Suppressor macrophage treated with lipopolysaccharide for 4 hours (primary cell): ENCODE measurements at places on chromosomes 7 and 10.

DNA sequence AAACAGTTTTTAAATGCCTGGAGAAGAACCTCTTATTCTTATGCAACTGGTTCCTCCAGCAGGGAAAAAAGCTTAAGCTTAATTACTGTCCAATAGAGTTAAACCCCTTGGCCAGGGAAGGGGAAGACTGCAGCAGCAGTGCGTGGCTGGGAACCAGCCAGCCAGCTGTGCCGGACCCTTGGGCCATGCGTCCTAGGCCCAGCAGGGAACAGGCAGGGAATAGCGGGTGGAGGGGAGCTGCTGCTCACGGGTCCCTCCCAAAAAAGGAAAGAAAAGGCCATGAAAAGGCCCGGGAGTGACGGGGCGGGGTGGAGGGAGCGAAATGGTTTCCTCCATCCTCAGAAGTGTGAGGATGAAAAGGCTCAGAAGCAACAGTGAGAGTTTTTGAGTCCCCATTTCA lies 35.2 kb upstream of the HECW1 start:
- DNase-seq = no peak

GRCh38 chr7:15554081-15554480 lies 7.7 kb downstream of the AGMO start:
- no peak for DNase-seq

DNA sequence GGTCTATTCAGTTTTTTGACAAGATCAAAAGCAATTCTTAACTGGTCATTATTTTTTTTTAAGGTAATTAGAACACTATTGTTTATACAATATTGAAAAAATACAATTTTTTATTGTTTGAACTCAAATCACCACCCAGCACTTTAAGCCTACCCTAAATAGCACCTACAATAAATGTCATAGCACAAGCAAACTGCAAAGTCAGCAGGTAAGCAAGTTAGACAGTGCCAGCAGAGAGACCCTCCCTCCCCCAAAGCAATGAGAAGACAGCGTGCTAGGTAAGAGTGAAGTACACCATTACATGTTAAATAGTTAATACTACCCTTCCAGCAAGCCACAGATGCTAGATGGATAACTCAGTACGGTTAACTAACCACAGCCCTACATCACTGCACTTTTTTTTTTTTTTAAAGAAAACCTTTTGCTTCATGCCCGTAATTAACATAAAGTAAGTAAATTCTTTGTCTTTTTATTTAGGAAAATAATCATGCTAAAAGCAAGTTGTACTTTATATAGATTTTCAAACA lies 120.0 kb downstream of the UBE2H start:
- no peak for DNase-seq

DNA sequence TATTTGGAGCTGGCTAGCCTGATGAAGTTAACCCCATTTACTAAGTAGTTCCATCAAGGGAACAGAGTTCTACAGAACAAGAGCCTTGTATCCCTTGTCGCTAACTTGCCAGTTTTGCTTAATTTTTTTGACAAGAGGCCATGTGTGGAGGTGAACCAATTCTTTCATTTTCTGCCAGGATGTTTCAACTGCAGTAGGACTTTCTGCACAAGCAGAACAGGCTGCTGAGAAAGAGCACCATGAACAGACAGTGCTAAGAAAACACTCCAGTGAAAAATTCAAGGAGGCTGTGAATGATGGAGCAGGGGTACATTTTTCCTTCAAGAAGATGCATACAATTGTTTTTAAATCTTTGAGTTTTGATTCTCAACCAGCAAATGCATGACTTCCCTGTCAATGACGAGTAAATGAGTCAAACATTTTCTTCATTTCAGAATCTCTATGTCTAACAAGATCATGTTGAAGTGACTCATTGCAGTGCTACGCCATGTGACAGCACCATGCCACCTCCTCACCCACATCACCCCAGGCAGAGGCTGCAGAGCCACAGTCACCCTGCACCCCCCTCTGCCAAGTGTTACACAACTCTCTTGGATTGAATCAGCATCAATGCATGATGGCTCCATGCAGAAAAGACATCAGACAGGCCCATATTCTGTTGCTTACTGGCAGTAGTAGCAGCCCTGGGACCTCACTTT lies 193.1 kb downstream of the COBL start:
- DNase-seq = peak; percentile 95

DNA sequence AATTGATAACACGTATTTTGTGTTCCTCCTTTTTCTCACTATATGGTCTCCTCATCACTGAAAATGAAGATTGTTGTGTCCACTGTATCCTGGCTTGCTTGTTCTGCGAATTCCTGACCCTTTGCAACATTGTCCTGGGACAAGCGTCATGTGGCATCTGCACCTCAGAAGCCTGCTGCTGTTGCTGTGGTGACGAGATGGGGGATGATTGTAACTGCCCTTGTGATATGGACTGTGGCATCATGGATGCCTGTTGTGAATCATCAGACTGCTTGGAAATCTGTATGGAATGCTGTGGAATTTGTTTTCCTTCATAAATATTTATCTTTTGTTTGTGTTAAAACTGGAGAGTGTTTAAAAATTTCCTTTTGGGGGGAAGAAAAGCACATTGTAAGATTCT lies 93.7 kb downstream of the MDFIC start:
- DNase-seq = no peak

DNA sequence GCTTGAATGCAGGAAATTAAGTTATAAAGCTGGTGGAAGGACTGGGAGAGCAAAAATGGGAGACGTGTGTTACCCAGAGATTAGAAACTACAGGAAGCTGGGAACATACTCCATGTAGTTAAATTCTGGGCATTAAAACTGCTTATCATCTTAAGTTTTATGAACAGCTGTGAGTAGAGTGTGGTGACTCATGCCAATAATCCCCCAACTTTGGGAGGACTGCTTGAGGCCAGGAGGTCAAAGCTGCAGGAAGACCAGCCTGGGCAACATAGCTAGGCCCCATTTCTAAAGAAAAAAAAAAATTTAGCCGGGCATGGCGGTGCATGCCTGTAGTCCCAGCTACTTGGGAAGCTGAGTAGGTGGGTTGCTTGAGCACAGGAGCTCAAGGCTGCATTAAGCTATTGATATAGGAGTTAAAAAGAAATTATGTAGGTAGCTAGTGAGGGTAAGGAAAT lies 56.2 kb upstream of the SEPHS1 start:
- DNase-seq = no peak

DNA sequence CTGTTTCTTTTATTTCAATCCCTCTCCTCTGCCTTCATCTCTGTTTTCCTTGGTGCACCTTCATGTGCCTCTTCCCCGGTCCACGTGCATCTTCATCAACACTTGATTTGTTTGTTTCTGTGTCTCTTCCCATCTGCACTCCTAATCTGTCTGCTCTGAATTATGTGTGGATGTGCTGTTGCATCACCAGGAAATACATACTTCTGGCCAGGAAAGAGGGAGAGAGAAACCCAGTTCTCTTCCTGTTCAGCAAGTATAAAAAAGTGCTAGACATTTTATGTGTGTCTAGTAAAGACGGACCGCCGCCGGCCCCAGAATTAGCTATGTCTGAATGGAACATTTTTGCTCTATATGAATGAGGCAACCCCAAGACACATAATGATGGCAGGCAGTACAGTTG lies 93.8 kb downstream of the CALD1 start:
- DNase-seq = no peak

- no peak for DNase-seq
Observed at GRCh38 chr7:158958618-158959017, 102.3 kb downstream of the DYNC2I1 start.

- peak; percentile 62 for DNase-seq
Observed at GRCh38 chr10:103763374-103764202, 91.8 kb downstream of the SH3PXD2A start.

DNA sequence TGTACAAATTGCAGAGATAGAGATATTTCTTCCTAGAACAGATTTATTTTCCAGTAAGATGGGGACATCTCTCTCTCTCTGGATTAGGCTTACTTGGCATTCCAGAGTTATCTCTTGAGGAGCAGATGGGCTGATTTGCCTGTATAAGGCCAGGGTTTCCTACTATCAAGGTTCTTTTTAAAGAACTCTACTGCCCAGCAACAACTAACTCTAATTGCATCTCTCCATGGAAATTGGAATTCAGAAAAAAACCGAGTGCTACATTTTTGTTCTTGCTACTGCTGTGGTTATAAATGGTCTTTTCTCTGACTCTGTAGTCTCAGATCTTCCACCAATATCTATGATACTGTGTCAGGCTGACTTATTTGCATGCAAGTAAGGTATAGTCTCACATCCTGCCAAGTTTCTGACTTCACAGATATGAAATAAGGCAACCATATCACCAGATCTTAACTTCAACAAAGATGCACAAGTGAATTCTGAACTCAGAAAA lies 161.1 kb downstream of the CRPPA start:
- DNase-seq = no peak

GRCh38 chr10:132971448-132972148 lies 29.2 kb upstream of the CFAP46 start:
- DNase-seq = no peak

DNA sequence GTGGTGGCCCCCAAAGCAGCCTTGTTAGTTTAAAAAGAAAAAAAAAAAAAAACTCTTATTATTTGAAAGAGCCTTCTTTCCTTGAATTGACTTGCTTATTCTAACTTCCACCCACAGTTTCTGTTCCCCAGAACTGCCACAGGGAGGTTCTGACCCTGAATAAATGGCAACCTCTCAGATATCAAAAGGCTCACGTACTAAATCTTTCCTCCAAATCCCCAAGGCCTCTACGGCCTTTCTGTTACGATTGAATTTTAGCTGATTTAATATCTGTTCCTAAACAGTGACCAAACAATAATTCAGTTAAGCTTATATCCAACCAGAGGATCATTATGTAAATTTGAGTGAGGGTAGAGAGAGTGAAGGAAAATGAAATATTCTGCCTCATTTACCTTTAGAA lies 482.8 kb downstream of the GFRA1 start:
- DNase-seq = no peak

DNA sequence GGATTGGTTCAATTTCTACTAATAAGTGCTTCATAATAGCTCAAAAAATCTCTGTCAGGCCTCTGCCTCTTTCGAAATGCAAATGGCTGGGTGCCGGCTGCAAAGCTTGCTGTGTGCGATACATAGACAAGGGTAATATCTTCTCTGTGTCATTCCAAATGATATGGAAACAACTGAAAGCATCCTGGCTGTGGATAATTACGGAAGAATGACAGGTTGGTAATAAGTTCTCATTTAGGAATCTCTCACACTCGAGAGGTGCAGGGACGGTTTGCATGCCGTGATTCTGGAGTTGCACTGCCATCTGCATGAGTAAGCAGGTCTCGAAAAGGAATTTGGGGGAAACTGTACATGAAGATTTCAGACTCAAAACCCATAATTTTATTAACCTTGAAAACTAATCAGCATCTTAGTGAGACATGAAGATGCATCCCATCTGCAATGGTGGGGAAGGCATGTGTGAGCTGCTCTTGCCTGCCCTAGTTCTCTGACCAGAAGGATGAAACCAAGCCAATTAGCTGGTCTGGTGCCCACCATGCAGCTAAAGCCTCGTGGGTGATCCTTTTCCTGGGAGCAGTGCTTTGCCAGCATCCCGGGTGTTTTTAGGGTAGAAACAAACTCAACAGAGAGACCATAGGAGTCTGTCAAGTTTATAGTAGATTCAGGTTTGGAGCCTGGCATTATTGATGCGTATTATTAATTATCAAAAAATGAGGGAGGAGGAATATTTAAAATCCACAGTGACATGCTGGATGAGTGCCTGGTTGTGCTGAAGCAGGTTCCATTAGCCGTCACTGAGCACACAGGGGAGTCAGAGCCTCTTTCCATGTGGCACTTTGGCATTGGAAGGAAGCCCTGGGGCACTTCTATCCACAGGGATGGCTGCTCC lies 503.6 kb upstream of the MGMT start:
- DNase-seq = no peak

- DNase-seq = no peak
Observed at GRCh38 chr7:329691-330281, 39.8 kb downstream of the FOXL3 start.

DNA sequence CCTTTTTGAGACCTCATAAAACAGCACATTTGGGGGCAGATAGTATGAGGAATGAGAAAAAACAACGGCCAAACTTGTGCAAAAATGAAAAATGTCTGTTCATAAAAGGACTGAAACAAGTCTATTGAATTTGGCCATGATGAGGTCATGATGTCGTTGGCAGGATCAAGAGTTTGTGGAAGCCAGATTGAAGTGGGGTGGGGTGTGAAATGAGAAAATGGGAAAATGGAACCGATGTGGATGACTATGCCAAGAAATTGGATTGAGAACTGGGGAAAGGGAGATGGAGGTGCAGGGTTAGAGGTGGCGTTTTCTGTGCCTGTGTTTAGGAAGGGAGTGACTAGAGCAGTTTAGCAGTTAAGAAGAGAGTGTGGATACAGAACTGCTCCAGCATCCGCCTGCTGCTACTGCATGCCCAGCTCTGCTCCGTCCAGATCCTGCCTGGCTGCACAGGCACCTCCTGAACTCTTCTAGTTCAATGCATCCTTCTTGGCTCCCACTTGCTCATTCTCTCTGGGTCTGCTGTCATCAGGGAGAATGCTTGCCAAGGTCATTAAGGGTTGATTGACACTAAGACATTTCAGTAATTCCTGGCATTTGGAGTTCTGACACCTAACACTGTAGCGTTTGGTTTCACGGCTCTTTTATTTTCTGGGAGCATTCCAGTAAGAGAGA lies 111.9 kb downstream of the GALNT17 start:
- no peak for DNase-seq

DNA sequence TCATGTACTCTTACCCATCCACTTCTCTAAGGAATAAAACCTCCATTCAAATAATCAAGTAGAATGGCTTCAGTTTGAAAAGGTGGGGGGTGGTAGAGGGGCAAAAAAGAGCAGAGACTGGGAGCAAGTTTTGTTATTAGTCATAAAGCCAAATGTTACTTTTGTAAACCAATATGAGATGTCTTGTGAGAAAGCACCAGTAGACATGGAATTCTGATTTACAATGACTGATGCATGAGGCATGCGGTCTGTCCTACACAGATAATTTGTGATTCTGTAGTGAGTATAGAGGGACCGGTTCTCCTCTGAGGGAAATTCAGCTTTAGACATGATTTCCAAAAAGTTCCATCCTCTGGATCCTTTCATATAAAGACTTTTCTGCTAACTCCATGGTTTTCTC lies 12.9 kb upstream of the ABCA13 start:
- no peak for DNase-seq

GRCh38 chr10:27138277-27138676 lies 15.9 kb downstream of the YME1L1 start:
- no peak for DNase-seq

- no peak for DNase-seq
Observed at GRCh38 chr10:96556003-96556402, 30.8 kb downstream of the TM9SF3 start.

GRCh38 chr10:100570506-100570905 lies 34.8 kb downstream of the HIF1AN start:
- no peak for DNase-seq

DNA sequence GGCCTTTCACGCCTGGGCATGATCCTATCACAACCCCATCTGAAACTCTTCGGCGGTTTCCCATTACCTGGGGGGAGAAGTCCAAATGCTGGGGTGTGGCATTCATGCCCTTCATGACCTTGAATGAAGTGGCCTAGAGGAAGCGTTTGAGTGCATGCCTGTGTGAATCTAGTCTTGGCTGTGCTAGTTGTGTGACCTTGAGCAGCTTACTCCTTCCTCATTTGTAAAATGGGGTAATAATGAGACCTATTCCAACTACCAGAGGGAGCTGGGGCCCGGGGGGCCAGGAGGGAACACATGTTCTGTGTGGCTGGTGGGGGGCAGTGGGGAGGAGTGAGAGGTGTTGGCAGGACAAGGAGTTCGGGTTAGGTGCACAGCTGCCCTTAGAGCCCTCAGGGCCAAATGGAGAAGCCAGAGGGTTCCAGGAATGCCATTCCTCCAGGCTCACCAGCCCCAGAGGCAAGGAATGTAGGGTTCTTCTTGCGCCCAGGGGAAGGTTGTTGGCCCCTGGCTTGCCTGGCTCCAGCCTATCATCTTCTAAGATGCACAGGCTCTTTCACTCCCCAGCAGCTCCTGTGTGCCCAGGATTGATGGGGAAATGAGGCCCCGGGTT lies 21.3 kb upstream of the TBRG4 start:
- DNase-seq = no peak
